NCI-H1092 (cell line): ENCODE measurements at places on chromosomes 2 and 18.

GRCh38 chr2:128733450-128733849 is 414.8 kb upstream of the HS6ST1 start:
- no peak for DNase-seq

DNA sequence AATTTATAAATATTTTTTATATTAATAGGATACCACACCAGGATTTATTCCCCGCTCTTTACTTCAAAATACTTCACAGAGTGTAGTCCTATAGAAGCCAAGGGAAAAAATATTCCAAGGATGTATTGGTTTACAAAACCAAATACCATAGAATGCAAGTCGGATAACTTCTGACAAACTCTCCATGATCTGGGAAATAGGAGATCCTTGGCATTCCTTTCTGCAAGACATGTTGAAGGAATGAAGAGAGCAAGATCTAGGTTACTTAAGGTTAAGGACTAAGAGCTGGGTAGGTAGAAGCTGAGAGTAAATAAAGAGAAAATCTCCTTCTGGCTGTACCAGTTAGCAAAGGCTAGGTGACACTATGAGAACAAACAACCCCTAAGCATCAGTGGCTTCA is 141.2 kb downstream of the LRATD1 start:
- no peak for DNase-seq

GRCh38 chr18:33677891-33678290 is 99.9 kb downstream of the ASXL3 start:
- DNase-seq = no peak

GRCh38 chr2:181657379-181657778 is 474 bp upstream of the CERKL start:
- no peak for DNase-seq

DNA sequence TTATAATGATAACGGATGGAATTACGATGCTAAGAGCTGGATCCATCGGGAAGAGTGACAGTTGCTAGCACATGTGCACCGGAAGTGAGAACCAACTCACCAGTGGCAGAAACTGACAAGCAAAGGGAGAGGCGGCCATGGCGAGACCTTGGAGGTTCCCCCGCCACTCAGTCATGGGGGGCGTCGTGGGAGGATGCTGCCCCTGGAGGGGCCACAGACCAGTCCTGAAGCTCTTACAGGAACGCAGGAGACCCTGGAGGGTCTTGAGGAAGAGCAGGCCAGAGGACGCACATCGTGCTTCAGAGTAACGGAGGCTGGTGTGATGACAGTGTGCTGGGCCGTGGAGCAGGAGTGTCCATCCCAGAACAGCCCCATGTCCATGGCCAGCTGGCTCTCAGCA is 53.1 kb upstream of the KCNG2 start:
- no peak for DNase-seq

- no peak for DNase-seq
These were observed 47.9 kb downstream of the DOCK10 start for GRCh38 chr2:224994242-224994823.
